Non-pigmented ciliary epithelial cell (primary cell): ENCODE measurements at places on chromosomes 5 and 9.

GRCh38 chr9:7177383-7177782 is 419.6 kb downstream of the KDM4C start:
- DNase-seq: no peak

DNA sequence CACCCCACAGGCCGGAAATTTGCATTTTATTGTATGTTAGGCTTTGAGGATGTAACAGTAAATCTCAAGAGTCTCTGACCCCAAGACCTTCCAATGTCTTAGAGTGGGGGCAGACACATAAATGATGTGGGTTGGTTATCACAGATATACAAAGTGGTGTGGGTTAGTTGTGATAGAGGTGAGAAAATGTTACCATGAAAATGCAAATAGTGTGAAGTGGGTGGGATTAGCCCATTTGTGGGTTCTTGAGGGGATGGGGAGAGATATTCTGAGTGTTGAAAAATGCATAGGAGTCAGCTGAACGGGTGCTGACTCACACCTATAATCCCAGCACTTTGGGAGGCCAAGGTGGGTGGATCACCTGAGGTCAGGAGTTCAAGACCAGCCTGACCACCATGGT is 7.9 kb upstream of the RNF145 start:
- no peak for DNase-seq

GRCh38 chr5:96896806-96897205 is 20.5 kb downstream of the ERAP2 start:
- DNase-seq: no peak

DNA sequence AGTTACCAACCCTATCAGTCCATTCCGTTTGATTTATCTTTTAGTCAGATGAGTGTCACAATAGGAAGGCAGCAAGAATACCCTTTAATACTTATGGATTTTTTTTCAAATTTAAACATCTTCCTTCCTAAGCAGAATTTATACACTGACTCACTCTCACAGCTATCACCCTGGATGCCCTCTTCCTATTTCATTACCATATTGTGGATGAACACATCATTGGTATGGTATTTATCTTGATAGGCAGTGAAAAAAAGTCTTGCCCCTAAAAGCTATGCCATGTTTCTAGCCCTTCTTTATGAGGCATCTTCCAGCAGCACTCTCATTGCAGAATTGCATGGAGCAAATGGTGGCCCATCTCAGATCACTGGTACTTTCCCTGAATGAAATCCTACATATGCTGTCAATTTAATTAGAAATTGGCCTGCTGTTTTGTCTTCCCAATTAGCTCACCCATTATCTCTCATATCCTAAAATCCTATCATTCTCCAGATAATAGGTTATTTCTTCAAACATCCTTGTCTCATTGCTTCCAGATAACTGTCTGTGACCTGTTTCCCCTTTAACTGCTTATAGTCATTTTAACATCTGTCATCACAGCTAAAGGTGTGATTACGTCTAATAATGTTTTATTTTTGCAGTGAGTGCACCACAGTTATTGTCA is 433.5 kb upstream of the POU5F2 start:
- peak; percentile 19 for DNase-seq

DNA sequence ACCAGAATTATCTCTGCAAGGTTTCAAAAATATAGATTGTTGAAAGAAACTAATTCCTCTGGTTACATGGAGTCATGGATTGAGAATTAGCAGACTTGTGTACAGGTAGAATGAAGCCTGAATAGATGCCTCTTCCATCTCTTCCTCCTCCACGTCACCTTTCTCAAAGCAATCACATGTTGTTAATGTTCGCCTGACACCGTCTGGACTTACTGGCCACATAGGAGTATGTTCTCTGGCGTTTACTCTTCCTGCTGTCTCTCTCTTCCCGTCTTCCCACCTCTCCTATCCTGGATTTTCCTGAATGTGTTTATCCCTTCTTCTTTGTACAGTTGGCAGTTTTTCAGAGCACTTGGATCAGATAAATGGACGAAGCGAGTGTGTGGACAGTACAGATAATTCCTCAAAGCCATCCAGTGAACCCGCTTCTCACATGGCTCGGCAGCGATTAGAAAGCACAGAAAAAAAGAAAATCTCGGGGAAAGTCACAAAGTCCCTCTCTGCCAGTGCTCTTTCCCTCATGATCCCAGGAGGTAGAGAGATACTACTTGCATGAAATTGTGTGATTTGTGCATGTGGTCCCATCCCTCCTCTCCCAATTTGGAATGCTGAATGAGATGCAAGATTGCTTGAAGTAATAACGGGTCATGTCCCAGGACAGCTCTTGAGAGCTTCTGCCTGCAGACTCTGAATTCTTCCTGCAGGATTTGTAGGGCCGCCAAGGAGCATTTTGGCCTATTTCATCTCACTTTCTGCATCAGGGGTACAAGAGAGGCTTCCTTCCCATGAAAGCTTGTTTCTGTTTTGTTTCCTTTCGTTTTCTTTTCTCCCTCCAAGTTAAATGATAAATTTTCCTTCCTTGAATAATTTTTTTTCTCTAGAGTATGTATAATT is 47.3 kb downstream of the CD180 start:
- no peak for DNase-seq

DNA sequence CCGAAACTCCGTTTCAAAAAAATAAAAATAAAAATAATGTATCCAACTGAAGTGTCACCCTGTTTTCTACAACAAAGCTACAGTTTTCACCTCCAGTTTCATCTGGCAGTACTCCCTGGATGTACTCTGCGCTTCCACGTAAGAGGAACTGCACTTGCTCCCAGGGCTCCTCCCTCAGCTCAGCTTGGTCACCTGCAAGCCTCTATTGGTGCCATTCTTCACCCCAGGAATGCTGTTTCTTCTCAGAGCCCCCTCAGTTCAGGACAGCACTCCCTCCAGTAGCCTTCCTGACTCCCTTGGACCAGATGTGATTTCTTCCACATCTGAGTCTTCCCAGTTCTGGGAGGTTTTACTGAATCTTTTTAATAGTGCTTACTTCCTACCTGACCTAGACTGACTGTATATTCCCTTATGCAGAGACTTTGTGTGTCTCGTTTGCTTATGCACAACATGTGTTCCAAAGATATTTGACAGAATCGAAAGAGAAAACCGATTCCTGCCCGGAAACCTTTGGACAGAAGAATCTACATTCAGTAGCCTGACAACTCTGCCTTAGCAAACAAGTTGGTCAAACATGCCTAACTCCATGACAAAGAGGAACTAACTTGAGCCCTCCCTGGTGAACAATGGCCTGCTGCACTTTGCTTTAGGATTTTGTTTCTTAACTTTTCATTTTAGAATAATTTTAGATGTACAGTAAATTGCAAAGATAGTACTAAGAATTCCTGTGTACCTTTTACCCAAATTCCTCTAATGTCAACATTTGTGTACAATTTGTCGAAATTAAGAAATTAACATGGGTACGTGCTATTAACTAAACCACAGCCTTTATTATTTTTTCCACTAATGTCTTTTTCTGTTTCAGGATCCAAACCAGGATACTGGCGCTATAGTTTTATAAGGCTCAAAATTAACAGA is 814 bp downstream of the CCDC125 start:
- no peak for DNase-seq

GRCh38 chr5:157828105-157828943 is 30.6 kb downstream of the CLINT1 start:
- no peak for DNase-seq

DNA sequence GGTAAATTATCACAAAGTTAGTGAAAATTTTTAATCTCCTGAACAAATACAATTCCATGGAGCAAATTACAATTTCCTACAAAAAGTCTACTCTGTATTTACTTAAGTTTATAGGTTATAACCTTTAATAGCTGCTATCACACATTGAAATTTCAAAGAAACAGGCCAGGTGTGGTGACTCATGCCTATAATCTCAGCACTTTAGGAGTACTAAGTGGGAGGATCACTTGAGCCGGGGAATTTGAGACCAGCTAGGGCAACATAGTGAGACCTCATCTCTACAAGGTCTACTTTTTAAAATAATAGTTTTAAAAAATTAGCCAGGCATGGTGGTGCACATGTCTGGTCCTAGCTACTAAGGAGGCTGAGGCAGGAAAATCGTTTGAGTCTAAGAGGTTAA is 50.3 kb downstream of the HINT1 start:
- DNase-seq: no peak

- DNase-seq: no peak
Measured at GRCh38 chr9:26358836-26359235, 533.8 kb downstream of the CAAP1 start.
